ENCODE measurements at places on chromosomes 3 and 15.

DNA sequence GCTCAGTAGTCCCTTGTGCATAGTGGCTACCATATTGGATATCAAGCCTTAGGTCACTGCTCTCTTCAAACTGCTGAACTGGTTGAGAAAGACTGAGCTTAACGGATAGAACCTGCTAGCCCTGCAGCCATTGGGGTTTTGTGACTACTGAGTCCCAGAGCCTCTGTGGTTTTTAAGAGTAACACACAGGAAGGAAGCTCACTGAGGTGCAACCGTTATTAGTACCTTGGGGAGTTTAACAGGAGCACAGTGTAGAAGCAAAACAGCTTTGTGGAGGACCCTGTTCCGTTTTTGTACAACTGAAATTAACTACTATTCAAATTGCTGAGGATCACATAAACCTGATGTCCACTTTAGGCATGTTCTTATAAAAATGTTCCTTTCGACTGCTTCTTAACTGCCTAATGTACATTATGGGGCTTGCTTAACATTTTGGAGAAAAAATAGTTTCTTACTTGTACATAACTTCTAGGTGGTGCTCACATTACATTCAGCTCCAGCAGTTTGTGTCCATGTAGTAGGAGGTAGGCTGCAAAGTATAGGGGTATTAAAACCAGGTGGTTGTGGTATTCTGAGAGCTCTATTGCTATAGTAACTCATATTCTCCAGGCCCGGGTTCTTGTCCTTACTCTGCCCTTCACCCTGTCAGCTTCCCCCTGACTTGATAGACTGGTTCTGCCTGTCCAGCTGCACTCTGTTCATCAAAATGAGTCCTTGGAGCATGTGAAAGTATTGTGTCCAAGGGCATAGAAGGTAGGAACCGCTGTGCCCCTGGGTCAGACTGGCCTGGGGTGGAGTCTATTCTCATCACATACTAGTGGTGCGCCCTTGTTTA is 17.3 kb downstream of the PXK start:
- DNase-seq = peak; percentile 35

GRCh38 chr3:56189536-56189935 is 278.7 kb downstream of the ERC2 start:
- no peak for DNase-seq

DNA sequence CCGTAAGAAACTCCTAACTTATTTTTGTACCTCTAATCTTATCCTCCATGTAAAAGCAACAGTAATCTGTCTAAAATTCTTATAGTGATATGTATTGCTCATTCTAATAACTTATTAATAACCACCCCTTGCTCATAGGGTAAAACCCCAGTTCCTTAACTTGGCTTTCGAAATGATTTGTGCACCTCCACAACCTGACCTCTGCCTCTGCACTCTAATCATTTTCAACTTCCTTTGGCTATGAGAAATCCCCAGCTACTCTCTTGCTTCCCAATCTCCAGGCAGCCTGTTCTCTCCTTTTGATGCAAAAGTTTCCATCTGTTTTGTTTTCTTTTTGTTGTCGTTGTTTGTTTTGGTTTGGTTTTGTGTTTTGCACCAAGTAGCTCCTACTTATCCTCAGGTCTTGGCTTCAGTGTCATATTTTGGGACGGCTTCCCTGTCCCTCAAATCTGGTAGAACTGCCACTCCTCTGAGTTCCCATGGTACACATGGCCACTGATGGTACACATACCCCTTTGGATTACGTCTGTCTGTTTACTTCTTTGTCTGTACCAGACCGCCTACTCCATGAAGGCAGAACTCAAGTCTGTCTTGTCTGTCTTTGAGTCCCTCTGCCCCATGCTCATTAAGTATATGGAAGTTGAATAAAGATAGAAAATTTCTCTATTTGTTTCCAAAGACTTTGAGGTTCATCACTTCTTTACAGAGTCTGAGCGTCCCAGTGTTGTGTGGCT is 105.6 kb upstream of the TGFBR2 start:
- no peak for DNase-seq

- DNase-seq = no peak
Observed at GRCh38 chr3:99921986-99922385, 104.3 kb downstream of the CMSS1 start.

DNA sequence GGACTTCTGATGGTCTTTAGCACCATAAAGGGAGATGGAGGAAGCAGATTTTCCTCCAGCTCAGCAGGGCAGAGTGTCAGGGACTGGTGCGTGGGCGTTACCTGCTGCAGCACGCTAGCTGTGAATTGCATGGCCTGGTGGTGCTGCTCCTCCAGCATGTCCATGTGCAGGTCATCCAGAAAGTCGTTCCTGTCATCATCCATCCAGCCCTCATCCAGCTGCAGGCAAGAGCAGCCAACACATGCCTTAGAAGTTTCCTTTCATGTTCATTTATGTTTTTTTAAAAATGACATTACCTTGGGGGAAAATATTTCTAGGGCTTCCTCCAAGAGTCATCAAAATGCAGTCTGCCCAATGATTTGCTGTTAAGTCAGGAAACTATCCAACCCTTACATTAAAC is 239.2 kb downstream of the PDZRN3 start:
- no peak for DNase-seq

GRCh38 chr3:127802606-127803005 is 19.7 kb downstream of the MGLL start:
- no peak for DNase-seq

DNA sequence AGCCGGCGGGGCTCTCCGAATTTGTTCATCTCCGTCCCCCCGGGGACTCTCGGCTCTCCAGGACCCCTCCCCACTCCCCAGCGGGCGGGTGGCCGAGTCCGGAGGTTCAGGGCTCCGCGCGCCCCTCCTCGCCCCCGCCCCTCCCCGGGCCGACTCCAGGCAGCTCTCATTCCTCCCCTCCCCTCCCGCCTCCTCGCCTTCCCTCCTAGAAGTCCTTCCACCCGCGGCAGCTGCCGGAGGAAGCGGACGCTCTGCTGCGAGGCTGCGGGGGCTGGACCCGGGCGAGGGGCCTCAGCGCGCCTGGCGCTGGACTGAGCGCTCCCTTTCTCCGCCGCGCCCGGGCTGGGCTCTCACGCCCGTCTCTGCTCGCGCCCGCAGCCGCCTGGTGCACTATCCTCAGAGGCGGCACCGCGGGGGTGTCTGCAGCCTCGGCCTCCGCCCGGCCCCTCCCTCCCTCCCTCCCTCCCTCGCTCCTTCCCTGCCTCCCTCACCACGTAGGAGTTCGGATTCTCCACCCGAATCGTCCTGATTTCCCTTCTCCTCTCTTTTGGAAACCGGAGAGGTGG is at the start of gene ROBO2:
Gene ROBO2 (plus strand): TSS at position 494 of the 566 bp plus-strand sequence. CDS start 687 bp downstream, outside the sequence.
- DNase-seq = no peak

GRCh38 chr3:112857526-112857925 is 10.9 kb upstream of the CD200R1L start:
- no peak for DNase-seq

DNA sequence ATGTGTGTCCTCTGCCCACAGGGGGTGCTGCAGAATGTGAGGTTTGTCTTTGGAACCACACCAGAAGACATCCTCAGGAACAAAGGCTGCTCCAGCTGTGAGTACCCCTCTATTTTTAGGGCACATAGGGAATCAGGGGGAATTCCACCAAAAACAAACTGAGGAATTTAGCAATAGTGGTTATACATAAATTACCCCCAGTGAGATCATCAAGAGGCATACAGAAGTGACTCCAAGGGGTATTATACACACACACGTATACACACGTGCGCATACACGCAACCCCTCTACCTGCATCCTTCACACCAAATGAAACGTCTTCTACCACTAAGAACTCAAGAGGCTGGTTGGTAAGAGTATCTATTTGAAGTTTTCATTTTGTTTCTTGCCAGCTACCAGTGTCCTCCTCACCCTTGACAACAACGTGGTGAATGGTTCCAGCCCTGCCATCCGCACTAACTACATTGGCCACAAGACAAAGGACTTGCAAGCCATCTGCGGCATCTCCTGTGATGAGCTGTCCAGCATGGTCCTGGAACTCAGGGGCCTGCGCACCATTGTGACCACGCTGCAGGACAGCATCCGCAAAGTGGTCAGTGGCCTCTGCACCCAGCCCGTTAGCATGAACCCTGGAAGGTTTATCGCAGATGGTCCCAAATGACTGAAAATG is 2.9 kb downstream of the THBS1 start:
- no peak for DNase-seq

- DNase-seq = no peak
Observed at GRCh38 chr15:53675832-53676231, 83.6 kb downstream of the WDR72 start.

DNA sequence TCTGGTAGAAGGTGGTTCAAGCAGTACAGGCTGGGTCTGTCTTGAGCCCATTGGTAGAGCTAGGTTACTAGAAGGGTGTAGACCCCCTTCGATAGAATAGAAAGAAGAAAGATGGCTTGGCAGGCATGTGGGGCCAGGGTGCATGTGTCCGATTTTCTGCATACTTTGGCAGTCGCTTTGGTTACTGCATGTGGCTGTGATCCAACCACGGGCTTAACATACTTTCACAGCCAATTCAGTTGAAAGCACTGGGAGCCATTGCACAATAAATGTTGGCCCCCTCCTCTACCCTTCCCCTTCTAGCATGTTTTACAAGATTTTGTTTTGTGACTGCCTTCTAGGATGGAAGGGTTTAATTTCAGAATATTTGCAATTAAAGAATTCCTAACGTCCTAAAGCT is 7.2 kb downstream of the ARID3B start:
- DNase-seq = no peak

DNA sequence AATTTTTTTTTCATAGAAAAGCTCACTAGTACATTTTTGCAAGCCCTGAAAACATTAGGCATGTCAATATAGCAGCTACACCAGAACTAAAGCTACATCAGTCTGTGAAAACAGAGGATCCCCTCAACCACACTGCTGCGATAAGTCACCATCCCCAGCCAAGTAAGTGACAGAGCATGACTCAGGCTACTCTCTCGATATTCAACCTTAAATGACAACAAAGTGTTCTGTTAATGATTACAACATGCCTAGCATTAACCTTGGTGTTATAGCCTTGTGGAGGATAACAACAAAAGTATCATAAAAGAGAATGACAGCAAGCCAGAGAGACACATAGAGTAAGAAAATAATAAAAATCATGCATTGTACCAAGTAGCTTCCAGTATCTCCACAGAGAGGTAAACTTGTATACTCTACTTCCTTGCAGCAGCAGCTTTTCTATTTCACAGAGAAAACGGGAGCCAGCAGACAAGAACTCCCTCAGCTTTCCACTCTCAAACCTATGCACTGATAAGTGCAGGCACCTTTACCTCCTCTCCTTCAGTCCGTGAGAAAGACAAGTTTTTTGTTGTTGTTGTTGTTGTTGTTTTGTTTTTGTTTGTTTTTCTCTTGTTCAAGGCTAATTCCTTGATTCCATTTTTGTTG is 76.6 kb downstream of the GBE1 start:
- DNase-seq = no peak

DNA sequence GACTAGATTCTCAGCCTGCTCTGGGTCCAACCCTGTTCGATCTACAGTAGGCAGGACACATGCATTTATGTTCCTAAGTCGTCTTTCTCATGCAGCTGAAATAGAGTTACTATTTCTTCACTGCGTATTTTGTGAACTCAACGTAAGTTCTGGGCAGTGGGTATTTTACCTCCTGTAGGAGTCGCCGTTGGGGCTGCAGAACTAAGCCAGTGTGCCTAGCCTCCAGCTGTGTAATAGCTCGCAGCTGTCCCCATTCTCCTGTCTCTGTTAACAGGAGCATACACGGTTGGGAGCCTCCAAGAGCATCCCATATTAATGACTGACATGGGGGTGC is 58.4 kb upstream of the HRH1 start:
- DNase-seq = no peak

DNA sequence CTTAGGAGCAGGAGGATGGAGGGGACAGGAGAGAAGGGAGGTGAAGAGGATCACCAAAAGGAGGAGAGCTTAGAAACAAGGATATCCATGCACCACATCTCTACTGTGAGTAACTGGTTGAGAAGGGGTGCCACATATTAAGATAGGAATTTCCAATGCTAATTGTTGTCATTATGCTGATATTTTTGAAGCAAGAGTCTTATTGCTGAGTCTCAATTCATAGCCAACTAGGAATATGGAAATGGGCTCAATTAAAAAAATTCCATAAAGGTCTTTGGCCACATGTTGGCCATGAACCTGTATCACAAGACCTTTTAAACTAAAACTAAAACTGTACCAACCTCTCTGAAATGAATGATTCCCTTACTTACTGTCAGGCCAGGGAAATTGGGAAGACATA is 642.6 kb downstream of the MAGI1 start:
- DNase-seq = no peak

- DNase-seq = no peak
Observed at GRCh38 chr3:190709351-190709773, 153.1 kb downstream of the GMNC start.

- no peak for DNase-seq
Observed at GRCh38 chr15:29044503-29044901, 158.7 kb downstream of the APBA2 start.

- DNase-seq = no peak
Observed at GRCh38 chr3:79002465-79003372, 765.1 kb downstream of the ROBO1 start.

DNA sequence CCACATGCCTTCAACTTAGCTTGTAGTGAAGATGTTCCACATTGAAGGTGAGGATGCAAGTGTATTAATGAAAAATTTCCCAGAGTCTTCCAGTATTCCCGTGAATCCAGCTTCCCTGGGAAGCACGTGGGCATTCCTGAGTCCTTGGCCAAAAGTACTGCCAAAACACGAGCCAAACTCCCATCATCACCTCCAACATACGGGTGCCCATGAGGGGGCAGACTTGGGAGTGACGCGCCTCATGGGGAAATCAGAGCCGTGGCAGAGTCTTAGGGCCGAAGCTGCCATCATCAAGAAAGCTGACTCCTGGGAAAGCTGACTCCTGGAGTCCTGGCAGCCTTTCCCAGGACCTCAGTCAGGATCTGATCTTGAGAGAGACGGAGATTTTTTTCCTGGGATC is 20.1 kb upstream of the TM2D3 start:
- DNase-seq = no peak

GRCh38 chr3:169686874-169687273 is 23.4 kb upstream of the MECOM start:
- DNase-seq = no peak

GRCh38 chr3:105729667-105730066 is 139.1 kb downstream of the CBLB start:
- no peak for DNase-seq

GRCh38 chr3:22491344-22491743 is 711.8 kb upstream of the UBE2E2 start:
- no peak for DNase-seq

- no peak for DNase-seq
Observed at GRCh38 chr15:99616773-99617342, 51.1 kb downstream of the MEF2A start.

GRCh38 chr3:169337500-169338078 is 325.9 kb downstream of the MECOM start:
- DNase-seq = no peak

DNA sequence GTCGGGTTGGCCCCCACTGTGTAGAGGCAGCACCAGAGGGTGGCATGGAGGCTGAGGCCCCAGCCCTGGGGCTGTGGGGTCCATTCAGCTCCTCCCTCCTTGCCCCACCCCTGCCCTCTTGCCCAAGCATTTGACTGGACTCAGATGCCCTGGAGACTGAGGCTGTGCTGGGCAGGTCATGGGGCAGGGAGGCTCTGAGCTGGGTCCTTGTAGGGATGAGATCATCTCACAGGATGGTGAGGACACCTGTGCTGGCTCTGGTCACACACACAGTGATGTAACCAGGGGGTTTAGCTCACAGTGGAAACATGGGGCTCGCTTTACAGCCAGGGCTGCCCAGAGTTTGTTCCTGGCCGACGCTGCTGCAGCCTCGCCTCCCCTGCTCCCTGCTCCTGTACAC is 17.8 kb downstream of the ALPK3 start:
- no peak for DNase-seq

- no peak for DNase-seq
Observed at GRCh38 chr3:178271740-178272387, 264.4 kb upstream of the KCNMB2 start.
